Lower lobe of right lung (tissue), 2 donors: ENCODE measurements at places on chromosomes 7 and 10. TPM values are rescaled to one million over a fixed set of nuclear protein-coding genes. Genes with fewer than 3 reads are reported as not detected.
A peak's percentile ranks its signal among the peaks of the same experiment; 100 is the strongest.

Gene CALML3
- total RNA-seq, result not detected

DNA sequence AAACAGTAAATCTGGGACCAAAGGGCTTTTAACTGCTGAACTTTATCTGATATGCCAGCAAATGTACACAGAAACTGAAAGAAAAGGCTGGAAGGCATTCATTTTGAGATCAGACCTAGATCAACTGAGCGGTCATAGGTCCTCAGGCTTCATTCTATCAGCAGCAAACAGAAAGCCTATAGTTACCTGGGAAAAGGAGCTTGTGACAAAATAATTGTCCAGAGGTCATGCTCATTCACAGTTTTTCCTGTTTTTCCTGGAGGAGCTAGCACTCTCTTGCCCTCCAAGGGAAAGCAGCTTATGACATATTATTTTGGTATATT, 320.2 kb downstream of the AHR start:
- no peaks in the 10 kb centered on the region for H3K27me3 ChIP-seq
- no peak overlapping the region for H3K4me3 ChIP-seq
- H3K27ac ChIP-seq, result peak overlapping the region; percentile 25
- DNase-seq, result no peak

- H3K4me1 ChIP-seq, result no peaks in the 10 kb centered on the region
- H3K27ac ChIP-seq, result no peak overlapping the region
- no peaks in the 10 kb centered on the region for H3K27me3 ChIP-seq
- DNase-seq, result no peak
- peaks cover 9% of the 10 kb centered on the region for H3K36me3 ChIP-seq
Measured at GRCh38 chr7:156754201-156754600, 113.6 kb downstream of the RNF32 start.

- H3K4me3 ChIP-seq, result no peak overlapping the region
- DNase-seq, result no peak
- no peak overlapping the region for H3K27ac ChIP-seq
- H3K36me3 ChIP-seq, result peaks cover 17% of the 10 kb centered on the region
Measured at GRCh38 chr7:151095123-151095797, 9.0 kb downstream of the AGAP3 start.

DNA sequence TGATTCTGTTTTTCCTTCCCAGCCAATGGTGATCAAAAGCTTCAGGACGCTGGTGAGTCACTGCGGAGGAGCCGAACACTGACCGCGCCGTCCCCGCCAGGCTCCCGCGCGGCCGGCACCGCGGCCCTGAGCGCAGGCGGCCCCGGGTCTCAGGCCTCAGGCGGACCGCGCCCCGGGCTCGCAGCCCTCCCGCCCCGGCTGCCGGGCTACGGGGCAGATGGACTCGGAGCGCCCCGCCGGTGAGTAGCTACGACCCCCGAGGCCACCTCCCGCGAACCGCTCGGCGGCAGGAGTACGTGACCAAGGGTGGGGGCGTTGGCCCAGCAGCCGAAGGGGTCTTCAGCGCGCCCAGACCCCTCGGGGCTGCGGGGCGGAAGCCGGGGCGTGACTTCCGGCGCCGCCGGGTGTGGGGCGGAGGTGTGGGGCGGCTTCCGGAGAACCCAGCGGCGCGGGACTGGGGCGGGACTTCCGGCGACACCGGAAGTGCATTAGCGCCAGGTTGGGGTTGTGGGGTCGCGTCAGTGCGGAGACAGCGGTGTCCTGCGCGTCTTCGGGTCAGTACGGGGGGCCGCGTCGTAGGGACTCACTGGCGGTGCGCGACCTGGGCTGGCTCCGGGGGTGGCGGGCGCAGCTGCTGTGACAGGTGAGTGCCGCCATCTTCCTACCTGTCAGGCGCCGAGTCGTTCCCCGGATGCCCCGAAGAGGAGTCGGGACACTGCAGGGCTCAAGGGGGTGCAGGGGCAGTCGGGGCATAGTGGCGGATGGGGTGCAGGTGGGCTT, at the start of gene WDR37:
Gene WDR37 (plus strand): TSS at position 60 of the 780 bp plus-strand sequence. CDS start 15,771 bp downstream, outside the sequence.
- peaks cover 18% of the 10 kb centered on the region for H3K36me3 ChIP-seq
- peak within 1 kb of the TSS; percentile 99 for H3K27ac ChIP-seq
- peak; percentile 88 for DNase-seq
- H3K4me1 ChIP-seq, result peaks cover 51% of the 10 kb centered on the region
- peak within 1 kb of the TSS; percentile 85 for H3K4me3 ChIP-seq
